Left forelimb (tissue), 1 donor: ENCODE measurements at places on chromosomes 1 and 21.

GRCh38 chr1:161177936-161178244 lies 583 bp upstream of the B4GALT3 start:
- DNase-seq, result no peak

DNA sequence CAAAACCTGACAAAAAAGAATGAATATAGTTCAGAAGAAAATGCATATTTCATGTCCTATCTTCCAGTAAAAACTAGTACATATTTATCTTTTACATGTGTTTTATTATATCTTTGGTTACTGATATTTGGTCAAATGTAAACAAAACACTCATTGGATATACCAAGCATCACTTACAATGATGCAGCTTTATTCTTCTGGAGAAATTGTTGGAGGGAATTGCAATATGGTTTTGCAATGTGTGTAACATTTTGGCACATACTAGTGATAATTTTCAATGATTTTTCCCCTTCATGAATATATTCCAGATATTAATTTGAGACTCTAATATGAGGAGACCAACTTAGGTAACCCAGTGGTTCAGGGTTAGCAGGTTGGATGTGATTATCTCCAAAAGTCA lies 146.1 kb downstream of the ZC3H11B start:
- no peak for DNase-seq

DNA sequence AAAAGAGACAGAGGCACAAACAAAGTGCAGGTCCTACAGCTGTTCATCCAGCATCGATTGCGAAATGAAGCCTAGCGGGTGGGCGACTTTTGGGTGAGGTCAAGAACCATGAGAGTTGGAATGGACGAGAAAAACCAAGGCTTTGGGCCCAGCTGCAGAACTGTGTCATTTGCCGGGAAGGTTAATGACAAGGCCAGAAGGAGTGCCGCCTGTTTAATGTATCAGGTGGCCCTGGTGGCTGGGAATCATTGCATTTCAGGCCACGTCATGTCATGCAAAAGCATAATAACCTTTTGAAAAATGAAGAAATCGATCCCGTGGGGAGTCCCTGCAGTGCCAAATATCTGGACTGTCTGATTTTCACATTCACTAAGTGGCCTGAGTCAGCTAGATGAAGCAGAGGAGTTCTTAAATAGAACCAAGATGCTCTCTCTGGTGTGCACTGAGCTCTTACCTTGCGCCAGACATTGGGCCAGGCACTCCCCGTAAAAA lies 8.1 kb upstream of the RCC2 start:
- no peak for DNase-seq

DNA sequence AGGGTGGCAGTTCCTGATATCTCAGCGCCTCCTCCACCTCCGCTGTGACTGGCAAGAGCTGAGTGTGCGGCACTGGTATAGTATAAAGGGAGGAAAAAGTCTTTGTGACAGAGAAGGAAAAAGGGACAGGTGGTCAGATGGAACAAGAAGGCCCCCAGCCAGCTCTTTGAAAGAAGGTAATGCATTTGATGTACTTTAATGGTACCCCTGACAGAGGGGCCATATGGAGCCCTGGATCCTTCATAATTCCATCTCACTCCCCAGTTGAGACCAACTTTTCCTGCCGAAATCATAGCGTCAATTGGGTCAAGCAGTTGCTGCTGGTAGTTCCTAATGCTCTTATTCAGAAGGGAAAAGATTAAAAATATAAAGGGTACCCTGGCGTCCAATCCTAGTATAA lies 198.2 kb downstream of the ZNF326 start:
- DNase-seq, result no peak

- DNase-seq, result no peak
Measured at GRCh38 chr21:35491114-35491513, 442.0 kb upstream of the RUNX1 start.

- no peak for DNase-seq
Measured at GRCh38 chr21:38561205-38561604, 62.9 kb upstream of the ERG start.

DNA sequence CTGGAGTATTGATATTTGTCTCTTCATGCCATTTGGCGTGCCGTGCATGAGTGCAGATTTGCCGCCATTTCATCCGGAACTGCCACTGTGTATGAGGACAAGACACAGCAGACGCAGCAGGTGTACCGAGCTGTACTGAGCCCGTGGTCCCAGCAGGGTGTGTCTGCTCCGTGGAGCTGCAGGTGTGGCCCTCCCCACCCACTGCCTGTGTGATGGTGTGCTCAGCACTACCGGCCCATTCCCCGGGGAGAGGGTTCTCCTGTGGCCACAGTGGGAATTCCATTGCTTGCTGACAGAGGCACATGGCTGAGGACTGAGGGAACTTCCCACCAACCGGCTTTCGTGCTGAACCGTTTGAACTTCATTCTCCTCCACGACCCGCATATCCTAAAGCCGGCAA lies 34.3 kb upstream of the COL6A1 start:
- DNase-seq, result no peak

GRCh38 chr1:219278288-219278687 lies 104.6 kb downstream of the LYPLAL1 start:
- no peak for DNase-seq

- no peak for DNase-seq
Measured at GRCh38 chr1:43238991-43239469, 30.8 kb upstream of the TMEM125 start.

- no peak for DNase-seq
Measured at GRCh38 chr1:63748046-63748580, 25.7 kb upstream of the ROR1 start.

GRCh38 chr1:203176273-203177035 lies 828 bp upstream of the MYBPH start:
- DNase-seq, result no peak

- no peak for DNase-seq
Measured at GRCh38 chr1:180211156-180211859, 18.8 kb upstream of the LHX4 start.

GRCh38 chr1:86516335-86516734 lies 30.5 kb upstream of the CLCA4 start:
- no peak for DNase-seq

DNA sequence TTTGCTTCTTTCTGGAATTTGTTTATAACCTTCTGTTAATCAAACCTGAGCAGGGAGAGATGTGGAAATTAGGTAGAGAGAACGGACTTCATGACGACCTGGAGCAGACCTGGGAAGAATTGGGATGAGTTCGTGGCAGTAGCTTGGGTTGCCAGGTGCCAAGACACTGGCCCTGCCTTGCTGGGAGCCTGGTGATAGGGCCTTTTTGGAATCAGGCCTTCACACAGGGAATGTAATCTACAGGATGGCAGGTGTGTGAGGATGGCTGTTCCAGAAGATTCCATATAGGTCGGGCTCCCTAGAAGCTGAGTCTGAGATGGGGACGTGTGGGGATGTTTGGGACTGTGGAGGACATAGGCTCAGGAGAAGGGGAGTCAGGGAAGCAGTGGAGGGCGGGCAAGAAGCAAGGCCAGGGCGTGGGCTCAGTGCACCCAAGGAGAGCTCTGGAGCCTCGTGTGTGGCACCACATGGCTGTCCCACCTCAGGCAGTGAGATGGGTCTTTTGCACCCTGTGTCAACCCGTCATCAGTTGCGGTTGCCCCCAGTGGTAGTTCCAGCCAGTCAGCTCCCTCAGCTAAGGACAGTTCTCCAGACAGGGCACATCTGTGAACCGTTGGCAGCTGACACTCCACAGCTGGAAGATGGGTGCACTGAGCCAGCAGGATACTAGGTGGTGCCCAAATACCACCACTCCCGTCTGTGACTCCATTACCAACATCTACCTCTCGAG lies 395.9 kb downstream of the MATN1 start:
- peak; percentile 12 for DNase-seq

DNA sequence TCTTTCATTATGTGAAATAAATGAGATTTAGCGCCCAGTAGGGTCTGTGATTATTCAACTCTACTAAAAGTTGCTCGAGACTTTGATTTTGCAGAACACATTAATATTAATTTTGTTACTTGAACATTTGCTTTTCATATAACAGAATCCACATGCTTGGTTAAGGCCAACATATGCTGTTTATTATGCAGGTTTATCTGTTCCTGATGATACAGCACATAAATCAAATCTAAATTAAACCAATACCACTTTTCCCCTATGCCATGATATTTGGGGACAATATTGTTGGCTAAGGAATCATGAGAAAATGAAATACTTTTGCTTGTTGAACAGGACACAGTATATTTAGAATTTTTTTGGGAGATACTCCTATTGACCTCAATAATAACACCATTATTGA lies 291.1 kb downstream of the USP25 start:
- DNase-seq, result no peak

DNA sequence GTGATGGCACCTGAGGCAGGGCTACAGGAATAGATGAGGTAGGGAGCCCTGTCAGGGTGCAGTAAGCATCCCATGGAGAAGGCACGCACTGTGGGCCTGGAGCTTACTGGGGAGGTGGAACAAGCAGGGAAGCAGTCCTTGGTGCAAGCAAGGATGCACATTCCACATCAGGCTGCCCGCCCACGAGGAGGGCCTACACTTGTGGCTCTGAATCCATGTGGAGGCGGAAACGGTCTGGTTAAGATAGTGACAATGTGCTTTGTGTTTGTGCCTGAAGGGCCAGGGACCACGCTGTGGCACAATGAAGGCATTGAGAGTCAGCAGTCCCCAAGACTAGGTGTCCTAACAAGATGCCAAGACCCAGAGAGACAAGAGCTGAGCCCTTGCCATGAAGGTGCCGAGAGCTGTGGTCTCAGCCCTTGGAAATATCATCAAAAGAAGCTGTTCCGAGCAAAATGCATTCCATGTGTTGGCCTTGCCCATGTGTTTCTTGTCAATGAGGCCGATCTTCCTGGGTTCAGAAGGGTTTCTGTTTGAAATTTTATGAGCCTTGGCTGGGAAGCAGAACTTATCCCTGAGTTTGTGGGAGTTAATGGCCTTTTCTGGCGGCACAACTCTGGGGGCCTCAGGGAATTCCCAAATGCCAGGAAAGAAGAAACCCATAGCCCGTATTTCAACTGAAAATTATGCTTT lies 111.9 kb downstream of the NGF start:
- no peak for DNase-seq

- peak; percentile 38 for DNase-seq
Measured at GRCh38 chr1:117674521-117675400, 68.9 kb downstream of the TENT5C start.

GRCh38 chr21:37909936-37910335 lies 6.3 kb downstream of the KCNJ6 start:
- DNase-seq, result no peak

DNA sequence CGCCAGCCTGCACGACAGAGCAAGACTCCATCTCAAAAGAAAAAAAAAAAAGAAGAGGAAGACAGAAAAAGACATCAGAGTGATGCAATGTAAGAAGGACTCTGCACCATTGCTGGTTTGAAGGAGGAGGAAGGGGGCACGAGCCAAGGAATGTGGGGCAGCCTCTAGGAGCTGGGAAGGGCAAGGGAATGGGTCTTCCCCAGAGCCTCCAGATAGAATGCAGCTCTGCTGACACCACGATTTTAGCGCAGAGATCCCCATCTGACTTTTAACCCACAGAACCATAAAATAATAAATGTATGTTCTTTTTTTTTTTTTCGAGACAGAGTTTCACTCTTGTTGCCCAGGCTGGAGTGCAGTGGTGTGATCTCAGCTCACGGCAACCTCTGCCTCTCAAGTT lies 33.9 kb upstream of the LAMC2 start:
- no peak for DNase-seq

DNA sequence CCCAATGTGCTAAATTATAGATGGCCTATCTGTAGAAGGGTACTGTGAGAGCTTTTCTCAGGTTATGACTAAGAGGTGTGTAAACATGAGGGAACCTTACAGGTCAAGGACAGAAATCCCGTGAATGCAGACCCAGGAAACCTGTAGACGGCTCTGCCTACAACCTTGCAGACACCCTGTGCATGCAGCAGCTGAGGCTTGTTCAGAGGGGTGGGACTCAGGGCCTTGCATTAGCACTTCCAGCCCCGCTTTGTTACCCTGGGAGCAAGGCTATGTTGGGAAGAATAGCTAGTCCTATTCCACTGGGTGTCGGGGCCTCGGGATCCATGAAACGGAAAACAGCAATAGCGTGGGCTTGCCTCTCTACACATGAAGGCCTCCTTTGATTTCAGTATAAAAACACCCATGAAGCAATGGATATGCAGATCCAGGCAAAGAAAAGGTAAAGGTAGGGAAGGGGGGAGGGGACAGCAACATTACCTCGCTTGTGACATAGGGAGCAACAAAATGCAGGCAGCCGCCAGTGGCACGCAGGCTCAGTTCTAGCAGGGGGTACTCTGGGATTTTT lies 9.5 kb upstream of the NDUFS5 start:
- no peak for DNase-seq

DNA sequence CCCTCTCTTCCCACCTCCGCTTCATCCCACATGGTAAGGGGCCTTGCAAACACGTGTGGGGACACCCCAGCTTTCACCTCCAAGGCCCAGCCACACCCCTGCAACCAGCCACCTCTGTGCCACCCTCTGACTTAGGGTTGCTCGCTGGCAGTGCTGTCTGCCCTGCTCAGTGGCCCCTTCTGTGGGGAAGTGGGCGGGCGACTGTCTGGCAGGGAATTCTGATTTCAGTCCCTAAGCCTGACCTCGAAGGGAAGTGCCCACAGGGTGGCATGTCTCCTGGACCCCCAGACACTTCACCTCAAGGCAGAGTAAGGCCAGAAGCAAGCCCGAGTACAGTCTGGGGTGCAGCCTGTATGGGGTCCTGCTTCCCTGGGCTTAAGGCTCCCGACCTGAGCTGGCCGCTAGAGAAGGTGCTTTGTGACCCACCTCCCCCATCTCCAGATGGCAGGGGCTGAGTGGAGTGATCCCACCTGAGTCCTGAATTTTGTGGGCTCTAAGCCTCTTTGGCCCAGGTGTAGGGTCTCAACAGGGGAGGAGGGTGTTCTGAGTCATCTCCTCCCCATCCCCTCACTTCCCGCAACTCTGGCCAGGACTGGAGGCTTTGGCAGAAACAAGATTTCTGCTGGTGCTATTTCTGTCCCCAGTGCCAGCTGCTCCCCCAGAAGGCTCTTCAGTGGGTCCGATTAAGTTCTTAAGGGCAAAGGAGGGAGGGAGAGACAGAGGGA lies 7.0 kb downstream of the RD3 start:
- DNase-seq, result peak; percentile 65

GRCh38 chr1:30302858-30303257 lies 420.5 kb downstream of the MATN1 start:
- DNase-seq, result peak; percentile 36

DNA sequence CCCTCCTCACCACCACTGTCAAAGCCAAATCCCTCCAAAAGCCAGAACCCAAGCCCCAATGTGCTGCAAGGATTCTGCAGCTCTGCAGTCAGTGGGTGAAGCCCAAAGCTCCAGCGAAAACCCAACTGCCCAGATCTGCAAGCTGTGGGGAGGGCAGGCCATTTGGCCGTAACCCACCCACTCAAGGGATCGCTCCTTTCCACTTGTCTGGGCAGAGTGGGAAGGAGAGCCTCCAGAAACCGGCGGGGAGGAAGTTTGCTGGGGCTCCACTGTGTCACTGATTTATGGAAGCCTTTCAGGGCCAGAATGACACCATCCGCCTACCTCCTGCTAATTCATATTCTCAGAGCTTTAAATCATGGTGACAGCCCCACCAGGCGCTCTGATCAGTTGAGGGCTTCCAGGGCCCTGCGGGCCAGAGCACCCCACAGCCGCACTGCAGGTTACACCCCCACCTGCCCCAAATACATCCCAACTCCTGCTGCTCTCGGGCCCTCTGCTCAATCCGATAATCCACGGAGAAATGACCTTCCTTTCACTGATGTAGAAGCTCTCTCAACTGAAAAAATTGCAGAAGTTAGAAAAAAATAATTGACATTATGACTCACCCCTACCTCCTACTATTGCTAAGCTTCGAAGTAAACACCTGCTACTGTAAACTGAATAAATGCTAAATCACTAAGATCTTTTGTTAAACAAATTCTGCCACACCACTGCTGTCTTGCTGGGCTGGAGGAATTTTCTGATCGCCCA lies 40.6 kb upstream of the RAB4A start:
- no peak for DNase-seq

- DNase-seq, result no peak
Measured at GRCh38 chr1:111179968-111180533, 20.4 kb downstream of the DENND2D start.
